ENCODE measurements at places on chromosomes 2 and 18.

DNA sequence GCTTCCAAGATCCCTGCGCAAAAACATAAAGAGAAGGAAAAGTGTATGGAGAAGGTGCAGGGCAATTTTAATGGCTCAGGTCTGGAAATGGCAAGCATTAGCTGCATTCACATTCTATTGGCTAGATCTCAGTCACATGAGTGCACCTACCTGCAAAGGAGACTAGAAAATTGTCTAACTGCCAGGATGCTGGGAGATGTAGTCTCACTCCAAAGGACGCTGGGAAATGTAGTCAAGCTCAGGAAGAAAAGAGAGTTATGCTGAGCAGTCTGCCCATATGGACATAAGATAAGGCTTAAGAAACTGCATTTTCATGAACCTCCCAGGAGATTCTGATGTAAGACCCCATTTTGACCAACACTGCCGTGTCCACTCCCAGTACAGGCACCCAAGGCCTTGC lies 9.5 kb upstream of the KLHL29 start:
- DNase-seq = no peak

GRCh38 chr2:234161932-234162331 lies 111.4 kb downstream of the SPP2 start:
- no peak for DNase-seq

- no peak for DNase-seq
Measured at GRCh38 chr2:240573071-240573515, 4.8 kb downstream of the RNPEPL1 start.

DNA sequence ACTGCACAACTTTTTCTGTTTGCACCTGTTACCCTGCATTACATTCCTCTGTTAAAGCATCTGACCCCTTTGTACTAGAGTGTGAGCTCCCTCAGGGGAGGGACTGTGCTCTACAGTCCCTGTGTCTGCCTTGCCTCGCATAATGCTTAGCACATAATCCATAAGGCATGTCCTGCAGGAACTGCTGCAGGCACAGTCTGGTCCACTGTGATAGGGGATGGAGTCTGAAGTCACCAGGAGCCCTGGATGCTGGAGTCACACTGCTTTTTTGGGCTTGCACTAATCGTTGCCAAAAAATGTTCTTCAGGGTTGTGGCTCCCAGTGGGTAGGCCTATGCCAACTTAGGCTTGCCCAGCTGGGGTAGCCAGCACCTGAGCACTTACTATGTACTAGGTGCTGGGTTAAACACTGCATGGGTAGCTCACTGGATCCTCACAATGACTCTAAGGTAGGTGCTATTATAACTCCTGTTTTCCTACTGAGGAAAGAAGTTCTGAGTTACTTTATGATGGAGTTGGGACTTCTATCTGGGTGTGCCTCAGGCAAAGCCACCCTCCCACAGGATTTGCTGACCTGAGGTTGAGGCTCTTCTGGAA lies 33.3 kb downstream of the COPS7B start:
- DNase-seq = no peak

- DNase-seq = no peak
Measured at GRCh38 chr2:129133692-129134641, 815.3 kb upstream of the HS6ST1 start.

- no peak for DNase-seq
Measured at GRCh38 chr2:181052523-181052891, 72.1 kb downstream of the UBE2E3 start.

DNA sequence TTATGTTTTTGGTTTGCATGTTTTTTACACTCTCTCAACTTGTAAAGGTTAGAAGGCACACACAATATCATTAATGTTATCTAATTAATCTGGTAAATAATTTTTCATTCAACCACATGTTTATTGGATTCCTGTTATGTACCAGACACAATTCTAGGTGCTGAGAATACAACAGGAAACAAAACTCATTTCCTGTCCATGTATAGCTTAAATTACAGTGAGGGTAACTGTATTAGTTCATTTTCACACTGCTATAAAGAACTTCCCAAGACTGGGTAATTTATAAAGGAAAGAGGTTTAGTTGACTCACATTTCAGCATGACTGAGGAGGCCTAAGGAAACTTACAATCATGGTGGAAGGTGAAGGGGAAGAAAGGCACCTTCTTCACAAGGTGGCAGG lies 270.5 kb downstream of the TRIB2 start:
- DNase-seq = no peak

- DNase-seq = no peak
Measured at GRCh38 chr2:21924640-21925285, 801.0 kb downstream of the TDRD15 start.

DNA sequence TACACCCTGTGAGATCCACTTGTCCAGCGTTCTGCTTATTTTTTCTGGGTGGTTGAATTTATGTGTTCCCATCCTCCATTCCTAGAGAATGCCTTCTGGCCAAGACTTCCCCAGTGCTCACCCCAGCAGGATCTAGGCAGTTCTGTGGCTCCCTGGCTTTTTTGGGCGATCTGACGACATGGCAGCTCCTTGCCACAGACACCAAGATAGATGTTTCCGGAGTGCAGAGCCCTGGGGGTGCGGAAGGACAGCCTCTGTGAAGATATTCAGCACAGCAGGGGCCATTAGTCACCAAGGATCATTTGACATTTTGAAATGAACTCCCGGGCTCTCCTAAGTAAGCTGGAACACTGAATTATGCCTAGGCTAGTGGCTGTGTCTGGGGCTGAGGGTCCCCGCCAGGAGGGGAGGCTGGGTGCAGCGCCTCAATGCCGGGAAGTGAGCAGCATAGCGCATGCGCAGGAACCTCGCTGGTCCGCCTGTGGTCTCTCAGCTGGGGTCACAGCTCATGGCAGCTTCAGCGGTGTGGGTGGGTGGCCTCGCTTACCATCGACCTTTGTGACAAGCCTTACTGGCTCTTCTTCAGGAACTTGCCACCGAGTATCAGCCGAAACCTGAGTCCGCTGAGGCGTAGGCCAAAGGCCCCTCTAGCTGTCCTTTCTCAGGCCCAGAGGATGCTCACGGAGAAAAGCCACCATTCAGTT lies 60.3 kb downstream of the MEX3C start:
- no peak for DNase-seq

GRCh38 chr2:37854676-37855282 lies 70.3 kb upstream of the RMDN2 start:
- DNase-seq = no peak

DNA sequence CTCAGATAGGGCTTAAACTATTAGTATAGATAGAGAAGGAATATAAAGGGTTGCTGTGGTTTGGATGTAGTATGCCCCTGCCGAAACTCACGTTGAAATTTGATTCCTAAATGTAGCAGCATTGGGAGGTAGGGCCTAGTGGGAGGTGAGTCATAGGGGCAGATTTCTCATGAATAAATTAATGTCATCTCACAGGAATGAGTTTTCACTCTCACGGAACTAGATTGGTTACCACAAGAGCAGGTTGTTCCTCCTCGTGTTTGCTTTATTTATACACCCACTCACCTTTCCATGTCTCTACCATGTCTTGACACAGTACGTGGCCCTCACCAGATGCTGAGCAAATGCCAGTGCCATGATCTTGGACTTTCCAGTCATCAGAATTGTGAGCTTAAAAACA lies 218.2 kb downstream of the RBM43 start:
- no peak for DNase-seq

GRCh38 chr18:34544930-34545329 lies 165.2 kb upstream of the DTNA start:
- DNase-seq = no peak

GRCh38 chr2:143823876-143824275 lies 694.7 kb downstream of the ARHGAP15 start:
- no peak for DNase-seq

- DNase-seq = no peak
Measured at GRCh38 chr18:50494569-50494968, 65.3 kb upstream of the MAPK4 start.

GRCh38 chr2:168371273-168372019 lies 84.6 kb upstream of the CERS6 start:
- peak; percentile 54 for DNase-seq

DNA sequence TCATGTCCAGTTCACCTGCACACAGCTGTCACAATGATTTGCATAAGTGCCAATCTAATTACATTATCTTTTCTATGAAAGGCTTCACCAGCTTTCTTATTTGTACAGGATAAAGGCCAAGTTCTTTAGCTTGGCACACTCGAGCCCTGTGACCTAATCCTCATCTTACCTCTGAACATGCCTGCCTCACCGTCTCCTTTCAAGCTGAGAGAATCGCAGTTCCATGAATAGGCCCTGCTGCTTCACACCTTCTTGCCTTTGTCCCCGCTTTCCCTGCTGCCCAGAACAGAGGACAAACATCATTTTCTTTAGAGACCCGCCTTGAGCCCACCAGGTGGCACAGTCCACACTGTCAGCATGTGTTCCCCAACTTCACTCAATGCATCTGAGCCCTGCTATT lies 1094.7 kb downstream of the BCL11A start:
- no peak for DNase-seq

DNA sequence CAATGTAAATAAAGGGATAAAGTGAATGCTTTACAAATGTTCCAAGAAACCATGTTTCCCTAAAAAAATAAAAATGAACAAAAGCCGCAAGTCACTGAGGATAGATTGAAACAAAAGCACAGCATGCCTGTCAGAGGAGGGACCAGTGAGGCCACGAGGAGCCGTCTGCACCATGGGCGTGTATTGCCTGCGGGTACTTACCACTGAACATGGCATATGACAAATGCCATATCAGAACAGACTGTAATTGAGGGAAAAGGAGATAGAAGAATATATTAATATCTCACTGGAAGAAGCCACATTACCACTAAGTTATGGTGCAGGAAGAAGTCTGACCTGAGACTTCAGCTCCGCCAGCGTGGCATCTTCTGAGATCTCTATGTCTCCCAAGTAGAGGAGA lies 75.8 kb downstream of the USP40 start:
- no peak for DNase-seq

DNA sequence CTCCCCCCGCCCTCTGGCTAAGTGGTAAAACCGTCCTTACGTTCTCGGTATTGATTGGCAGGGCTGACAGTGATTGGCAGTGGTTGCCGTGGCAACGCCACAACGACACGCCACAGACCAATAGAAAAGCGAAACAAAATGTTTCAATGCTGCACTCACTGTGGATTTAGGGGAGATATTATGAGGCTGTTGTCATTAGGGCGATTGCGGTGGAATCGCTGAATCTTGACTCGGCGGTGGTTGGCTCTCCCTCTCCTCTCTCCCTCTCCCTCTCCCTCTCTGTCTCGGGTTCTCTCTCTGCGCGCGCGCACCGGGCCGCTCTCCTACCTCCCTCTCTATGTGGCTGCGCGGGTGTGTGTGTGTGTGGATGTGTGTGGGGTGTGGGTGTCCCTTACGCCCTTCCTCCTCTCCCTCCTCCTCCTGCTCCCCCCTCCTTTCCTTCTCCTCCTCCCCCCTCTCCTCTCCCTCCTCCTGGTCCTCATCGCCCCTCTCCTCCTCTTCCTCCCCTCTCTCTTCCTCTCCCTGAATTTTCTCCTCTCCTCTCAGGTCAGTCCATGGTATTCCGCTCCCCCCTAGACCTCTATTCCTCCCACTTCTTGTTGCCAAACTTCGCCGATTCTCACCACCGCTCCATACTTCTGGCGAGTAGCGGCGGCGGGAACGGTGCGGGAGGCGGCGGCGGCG lies at the start of gene SIX3:
Gene SIX3 (plus strand): TSS at position 152 of the 684 bp plus-strand sequence. CDS start 403 bp downstream, at position 555.
- DNase-seq = no peak

- DNase-seq = no peak
Measured at GRCh38 chr2:29388071-29388470, 272.9 kb downstream of the CLIP4 start.

DNA sequence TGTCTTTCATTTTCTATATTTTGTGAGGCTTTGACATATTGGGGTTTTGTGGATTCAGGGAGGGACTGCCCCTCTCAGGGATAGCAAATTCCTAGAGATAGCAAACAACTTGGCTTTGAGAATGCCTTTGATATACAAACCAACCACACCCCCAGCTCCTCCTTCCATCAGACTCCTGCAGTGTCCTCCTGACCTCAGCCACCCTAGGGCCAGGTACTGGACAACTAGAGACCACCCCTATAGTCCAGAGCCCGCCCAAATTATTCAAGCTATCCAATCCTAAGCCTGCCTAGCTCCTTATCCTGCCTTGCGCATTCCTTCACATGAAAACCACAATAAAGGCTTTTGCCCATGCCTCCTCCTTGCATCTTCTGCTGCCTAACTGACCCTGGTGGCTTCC lies 22.9 kb upstream of the STAM2 start:
- no peak for DNase-seq

DNA sequence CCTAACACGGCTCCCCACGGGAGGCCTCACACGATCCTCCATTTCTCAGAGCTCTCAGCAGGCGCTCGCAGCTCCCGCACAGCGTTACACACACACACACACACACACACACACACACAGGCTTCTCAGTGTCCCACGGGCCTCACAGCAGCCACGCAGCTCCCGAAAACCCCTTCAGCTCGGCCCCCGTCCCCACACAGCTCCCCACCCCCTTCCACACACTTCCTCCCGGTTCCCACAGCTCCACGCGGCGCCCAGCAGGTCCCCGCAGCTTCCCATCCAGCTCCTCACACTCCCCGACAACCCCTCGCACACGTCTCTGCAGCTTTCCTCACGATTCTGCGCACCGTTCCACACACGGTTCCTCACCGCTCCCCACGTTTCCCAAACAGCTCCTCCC lies 41.6 kb downstream of the KIF1A start:
- DNase-seq = no peak

- no peak for DNase-seq
Measured at GRCh38 chr2:238642973-238643372, 204.9 kb upstream of the TWIST2 start.

DNA sequence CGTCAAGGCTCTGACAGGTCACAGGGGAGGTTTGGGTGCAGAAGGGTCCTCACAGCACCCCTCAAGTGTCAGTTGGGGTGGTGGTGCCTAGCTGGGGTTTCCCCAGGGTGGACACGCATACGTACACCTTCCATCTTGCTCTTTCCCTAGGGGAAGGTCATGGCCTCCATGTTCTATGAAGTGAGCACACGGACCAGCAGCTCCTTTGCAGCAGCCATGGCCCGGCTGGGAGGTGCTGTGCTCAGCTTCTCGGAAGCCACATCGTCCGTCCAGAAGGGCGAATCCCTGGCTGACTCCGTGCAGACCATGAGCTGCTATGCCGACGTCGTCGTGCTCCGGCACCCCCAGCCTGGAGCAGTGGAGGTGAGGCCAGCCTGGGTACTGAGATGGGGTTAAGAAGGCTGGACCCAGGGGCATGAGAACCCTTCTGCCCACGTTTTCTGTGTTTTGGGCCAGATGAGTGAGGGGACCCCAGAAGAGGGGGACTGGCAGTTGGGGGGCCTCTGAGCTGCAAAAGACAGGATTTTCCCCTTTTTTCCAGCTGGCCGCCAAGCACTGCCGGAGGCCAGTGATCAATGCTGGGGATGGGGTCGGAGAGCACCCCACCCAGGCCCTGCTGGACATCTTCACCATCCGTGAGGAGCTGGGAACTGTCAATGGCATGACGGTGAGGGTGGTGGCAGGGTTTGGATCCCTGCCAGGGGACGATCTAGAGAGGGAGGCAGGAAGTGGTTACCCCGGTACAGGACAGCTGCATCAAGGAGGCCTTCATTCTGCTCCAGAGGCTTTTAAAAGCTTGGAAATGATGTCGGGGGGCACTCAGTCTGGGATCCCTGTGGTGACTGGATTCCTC lies 20.9 kb downstream of the SLC30A3 start:
- no peak for DNase-seq
